ENCODE measurements at places on chromosomes 2 and 18. TPM values are rescaled to one million over a fixed set of nuclear protein-coding genes. Genes with fewer than 3 reads are reported as not detected.
A peak's percentile ranks its signal among the peaks of the same experiment; 100 is the strongest.

DNA sequence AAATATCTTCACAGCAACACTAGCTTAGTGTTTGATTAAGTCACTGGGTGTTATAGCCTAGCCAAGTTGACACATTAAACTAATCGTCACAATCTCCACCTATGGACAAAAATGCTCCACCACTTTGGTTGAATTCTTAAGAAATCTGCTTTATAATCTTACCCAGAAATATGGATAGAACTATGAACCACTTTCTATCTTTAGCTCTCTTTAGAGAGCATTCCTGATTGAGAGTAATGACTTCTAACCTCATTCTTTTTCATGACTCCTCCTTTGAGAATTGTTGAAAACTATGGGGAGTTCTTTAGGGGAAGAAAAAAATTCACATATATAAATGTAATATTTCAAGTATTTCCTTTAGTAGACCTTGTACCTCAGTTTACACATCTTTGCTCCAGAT is 1282.2 kb upstream of the ZEB2 start:
- DNase-seq, result no peak

DNA sequence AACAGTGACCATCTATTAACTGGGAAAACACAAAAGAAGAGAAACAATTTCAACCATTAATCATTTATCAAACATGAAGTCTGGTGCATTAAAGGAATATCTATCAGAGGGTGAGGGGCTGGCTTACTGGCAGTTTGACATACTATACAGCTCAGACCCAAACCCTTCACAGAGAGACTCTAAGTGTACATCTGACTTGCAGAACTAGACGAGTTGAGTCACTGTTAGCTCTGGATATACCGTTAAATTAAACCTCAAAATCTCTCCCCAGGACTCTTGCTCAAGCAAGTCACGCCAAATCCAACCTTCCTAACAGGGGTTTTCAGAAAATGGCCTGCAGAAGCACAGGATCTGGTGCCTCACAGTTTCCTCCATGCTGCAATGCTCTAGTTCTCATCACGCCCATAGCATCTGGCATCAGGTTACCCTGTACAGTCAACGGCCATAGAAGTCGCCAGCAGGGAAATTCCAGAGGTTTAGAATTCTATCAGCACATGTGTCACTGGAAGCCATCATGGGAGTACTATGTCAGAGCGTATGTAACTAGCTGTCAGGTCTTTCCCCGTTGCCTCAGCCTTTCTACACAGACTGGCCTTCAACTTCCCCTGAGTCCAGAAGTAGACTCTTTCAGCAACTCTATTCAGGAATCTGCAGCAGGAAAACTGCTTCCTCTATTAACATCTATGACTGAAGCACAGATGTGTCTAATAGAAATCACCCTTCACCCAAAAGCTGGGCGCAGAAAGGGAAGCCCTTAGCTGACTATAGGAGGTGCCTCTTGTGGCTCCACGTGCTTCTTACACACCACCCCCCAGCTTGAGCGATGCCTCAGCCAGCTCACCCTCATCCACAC is 9.3 kb downstream of the TGOLN2 start:
- peak; percentile 84 for DNase-seq

GRCh38 chr18:12606592-12607315 is 51.2 kb downstream of the SPIRE1 start:
- peak; percentile 29 for DNase-seq

DNA sequence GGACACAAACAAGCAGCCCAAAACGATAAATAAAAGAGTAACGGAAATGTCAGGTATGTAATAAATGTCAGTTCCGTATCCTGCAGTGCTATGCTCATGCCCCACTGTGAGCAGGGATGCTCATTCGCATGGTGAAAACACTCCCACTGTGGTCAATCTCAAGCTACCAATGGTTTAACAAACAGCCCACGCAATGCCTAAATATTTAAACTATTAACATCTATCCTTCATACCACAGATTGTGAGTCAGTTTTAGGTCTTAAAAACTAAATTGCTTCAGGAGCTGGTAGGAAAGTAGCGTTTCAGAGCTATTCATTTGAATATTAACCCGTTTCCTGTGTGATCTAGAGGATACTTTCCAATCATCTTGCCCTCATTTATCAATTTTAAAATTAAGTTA is 207.4 kb downstream of the TCF4 start:
- DNase-seq, result no peak

- no peak for DNase-seq
These were observed 7.9 kb downstream of the ARL4C start for GRCh38 chr2:234488913-234489451.

Gene PSMA8
- not detected for total RNA-seq

Gene ITGA4
- 11.3 TPM for total RNA-seq

Gene ANKRD62
- total RNA-seq, result not detected

Gene ACAA2
- total RNA-seq, result 93.8 TPM

Gene TUBA4B
- not detected for total RNA-seq
